Smooth muscle cell of the brain vasculature (primary cell): ENCODE measurements at places on chromosomes 11 and 22.

GRCh38 chr11:86524620-86525352, 147.6 kb downstream of the ME3 start:
- DNase-seq = no peak

GRCh38 chr11:96781082-96781481, 391.3 kb downstream of the JRKL start:
- no peak for DNase-seq

GRCh38 chr11:33724644-33725035, 11.6 kb downstream of the CD59 start:
- DNase-seq = no peak

- DNase-seq = no peak
These were observed 187.1 kb upstream of the DDI1 start for GRCh38 chr11:103849366-103849765.

DNA sequence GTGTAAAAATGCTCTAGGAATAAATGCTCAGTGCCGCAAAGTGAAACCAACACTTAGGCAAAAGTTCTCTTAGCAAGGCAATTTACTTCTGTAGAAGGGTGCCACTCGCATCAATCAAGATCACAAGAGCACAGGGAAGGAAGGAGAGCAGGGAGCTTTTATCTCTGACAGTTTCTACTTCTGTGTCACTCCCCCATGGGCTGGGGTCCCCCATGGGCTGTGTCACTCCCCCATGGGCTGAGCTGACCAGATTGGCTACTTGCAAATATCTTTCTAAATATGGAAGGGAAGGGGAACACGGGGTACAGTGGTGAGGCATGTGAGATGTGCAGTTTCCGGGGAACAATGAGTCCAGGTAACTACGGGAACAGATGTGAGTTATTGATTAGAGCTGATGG, 397 bp downstream of the OR52N2 start:
- no peak for DNase-seq

DNA sequence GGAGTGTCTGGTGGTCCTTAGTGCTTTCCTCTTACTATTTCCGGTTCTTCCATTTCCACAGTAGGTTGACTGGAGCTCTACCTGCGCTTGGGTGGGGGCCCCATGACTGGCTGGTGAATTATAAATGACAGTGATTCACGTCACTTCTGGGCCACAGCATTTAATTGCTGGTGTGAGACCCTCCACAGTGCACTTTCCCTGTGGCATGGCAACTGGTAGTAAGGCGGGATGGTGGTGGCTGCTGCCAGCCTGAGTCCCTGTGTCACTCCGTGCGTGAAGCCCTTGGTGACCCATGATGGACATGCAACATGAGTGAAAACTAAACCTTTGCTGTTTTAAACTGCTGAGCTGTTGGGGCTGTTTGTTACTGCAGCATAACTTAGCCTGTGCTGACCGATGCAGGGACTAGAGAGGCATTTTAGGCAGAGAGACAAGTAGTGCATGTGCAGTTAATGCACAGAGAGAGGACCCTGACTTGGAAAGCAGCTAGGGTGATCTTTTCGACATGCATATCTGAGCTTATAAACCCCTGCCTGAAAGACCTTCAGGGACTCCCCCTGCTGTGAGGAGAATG, 3.1 kb downstream of the PRDM11 start:
- no peak for DNase-seq

DNA sequence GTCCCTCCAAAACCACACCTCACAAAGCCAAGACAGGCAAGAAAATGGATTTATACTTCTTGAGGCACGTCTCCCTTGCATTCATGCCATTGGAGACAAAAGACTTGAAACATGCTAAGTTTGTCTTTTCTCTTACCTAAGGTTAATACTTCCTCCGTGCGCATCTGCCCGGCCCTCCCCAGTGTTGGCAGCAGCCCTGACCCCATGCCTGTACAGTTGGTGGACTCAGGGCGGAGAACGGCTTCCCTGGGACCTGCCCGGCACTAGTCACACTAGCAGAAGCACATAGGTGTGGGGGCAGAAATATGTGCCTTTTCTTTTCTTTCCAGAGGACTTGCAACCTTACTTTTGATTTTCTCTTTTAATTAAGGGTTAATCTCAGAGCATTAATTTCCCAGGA, 45.2 kb upstream of the FLI1 start:
- no peak for DNase-seq

GRCh38 chr22:37999640-38000272, 15.4 kb upstream of the SOX10 start:
- peak; percentile 12 for DNase-seq

GRCh38 chr22:17695986-17696385, 57.4 kb downstream of the BCL2L13 start:
- no peak for DNase-seq
